ENCODE measurements at places on chromosomes 7 and 10.

DNA sequence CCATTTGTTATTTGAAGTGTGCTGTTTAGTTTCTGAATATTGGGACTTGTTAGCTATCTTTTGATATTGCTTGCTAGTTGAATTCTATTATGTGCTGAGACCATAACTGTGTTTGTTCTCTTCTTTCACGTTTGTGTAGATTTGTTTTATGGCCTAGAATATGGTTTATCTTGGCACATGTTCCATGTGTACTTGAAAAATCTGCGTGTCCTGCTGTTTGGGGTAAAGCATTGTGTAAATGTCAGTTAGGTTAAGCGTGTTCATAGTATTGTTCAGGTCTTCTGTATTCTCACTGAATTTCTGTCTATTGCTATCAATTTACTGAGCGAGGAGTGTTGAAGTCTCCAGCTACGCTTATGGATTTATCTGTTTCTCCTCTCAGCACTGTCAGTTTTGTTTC lies 19.4 kb downstream of the MMP21 start:
- no peak overlapping the region for H3K4me3 ChIP-seq
- no peak overlapping the region for H3K27ac ChIP-seq
- no peak for DNase-seq
- no peaks in the 10 kb centered on the region for H3K27me3 ChIP-seq
- peaks cover 96% of the 10 kb centered on the region for H3K36me3 ChIP-seq

DNA sequence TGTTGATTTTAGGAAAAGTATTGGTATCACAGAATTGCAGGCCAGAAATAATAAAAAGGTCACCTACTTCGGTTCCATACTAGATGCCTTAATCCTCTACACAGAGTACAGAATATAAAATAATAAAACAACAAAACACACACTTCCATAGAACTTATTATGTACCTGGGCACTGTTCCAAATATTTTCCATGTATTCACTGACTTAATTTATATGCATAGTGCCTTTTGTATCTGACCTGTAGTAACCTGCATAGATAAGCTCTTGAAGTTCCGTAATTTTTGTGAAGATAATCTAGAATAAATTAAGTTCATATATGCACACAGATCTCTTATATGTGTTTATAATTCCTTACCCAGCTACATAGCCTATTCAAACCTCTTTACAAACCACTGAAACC lies 78.3 kb downstream of the RAPGEF5 start:
- H3K4me1 ChIP-seq, result no peaks in the 10 kb centered on the region
- H3K27me3 ChIP-seq, result peaks cover 8% of the 10 kb centered on the region
- DNase-seq, result no peak
- H3K27ac ChIP-seq, result no peak overlapping the region
- H3K36me3 ChIP-seq, result no peaks in the 10 kb centered on the region

- H3K4me1 ChIP-seq, result peaks cover 22% of the 10 kb centered on the region
- peak; percentile 66 for DNase-seq
- peaks cover 15% of the 10 kb centered on the region for H3K36me3 ChIP-seq
These were observed 1.1 kb downstream of the DDIT4 start for GRCh38 chr10:72274730-72275350.

DNA sequence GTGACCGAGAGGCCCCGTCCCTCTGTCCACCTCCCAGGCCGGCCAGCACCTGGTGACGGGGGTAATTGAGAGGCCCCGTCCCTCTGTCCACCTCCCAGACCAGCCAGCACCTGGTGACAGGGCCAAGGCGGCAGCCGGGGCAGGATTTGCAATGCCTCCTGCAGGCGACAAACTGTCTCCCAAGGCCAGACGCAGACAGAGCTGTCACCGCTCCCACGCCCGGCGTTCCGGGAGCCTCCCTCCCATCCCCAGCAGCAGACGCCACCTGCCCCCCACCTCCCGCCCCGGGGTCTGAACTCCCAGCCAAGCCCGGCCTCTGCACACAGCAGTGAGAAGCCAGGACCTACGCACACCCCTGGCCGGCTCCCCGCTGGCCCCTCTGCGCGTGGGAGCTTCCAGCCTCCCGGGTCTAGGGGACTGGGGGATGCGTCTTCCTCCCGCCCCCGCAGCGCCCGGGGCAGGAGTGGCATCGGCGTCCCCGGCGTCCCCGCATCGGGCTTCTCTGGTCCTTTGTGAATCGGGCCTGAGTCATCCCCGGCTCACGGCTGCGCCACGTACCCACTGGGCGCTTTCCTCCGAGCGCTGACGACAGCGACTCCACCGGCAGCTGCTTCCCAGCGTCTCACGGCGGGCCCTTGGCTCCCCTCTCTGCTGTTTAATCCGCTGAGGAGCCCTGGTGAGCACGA lies 95.1 kb upstream of the DIP2C start:
- H3K36me3 ChIP-seq, result no peaks in the 10 kb centered on the region
- peak overlapping the region; percentile 71 for H3K4me3 ChIP-seq
- no peak overlapping the region for H3K27ac ChIP-seq
- peaks cover 25% of the 10 kb centered on the region for H3K27me3 ChIP-seq
- peaks cover 33% of the 10 kb centered on the region for H3K4me1 ChIP-seq

DNA sequence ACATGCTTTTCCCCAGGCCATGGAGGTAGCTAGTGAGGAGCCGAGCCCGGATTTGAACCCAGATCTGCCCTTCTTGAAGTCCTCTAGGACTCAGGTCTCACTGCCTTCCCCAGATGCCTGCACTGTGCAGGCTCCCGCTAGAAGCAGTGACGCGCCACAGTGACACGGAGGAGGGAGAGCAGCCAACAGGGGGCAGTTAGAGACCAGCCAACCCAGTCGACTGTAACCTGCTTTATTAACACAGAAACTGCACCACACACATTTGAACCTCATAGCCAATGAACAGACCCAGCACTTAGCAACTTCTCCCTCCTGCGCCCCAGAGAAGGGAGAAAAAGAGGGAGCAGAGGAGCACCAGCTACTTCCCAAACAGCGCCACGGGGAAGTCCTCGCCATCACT lies 27.4 kb downstream of the PILRA start:
- H3K4me1 ChIP-seq, result no peaks in the 10 kb centered on the region
- no peak overlapping the region for H3K27ac ChIP-seq
- H3K4me3 ChIP-seq, result no peak overlapping the region
- DNase-seq, result peak; percentile 33

DNA sequence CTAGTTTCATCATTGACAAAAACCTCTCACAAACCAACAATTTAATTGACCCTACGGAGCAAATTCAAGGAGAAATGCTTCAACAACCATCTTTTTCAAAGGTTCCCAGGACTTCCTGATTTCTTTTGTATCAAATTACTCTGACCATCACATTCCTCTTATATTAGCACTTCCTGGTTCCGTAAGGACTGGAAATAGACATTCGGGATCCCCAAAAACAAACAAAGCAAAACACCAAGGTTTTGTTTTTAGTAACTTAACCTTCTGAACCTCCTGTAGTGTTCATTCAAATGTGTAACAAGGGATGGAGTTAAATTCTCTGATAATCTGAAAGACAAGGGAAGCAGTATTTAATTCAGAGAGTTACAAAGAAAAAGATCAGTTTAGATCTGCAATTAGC lies 387.6 kb upstream of the NRP1 start:
- no peaks in the 10 kb centered on the region for H3K36me3 ChIP-seq
- no peaks in the 10 kb centered on the region for H3K27me3 ChIP-seq
- no peak overlapping the region for H3K27ac ChIP-seq
- no peak overlapping the region for H3K4me3 ChIP-seq
- no peak for DNase-seq

- no peak overlapping the region for H3K4me3 ChIP-seq
- H3K27ac ChIP-seq, result no peak overlapping the region
- no peaks in the 10 kb centered on the region for H3K27me3 ChIP-seq
These were observed 115.5 kb downstream of the AGMO start for GRCh38 chr7:15446280-15446679.

GRCh38 chr7:8436965-8437364 lies 3.6 kb downstream of the NXPH1 start:
- peaks cover 95% of the 10 kb centered on the region for H3K27me3 ChIP-seq
- no peaks in the 10 kb centered on the region for H3K36me3 ChIP-seq
- no peak for DNase-seq

DNA sequence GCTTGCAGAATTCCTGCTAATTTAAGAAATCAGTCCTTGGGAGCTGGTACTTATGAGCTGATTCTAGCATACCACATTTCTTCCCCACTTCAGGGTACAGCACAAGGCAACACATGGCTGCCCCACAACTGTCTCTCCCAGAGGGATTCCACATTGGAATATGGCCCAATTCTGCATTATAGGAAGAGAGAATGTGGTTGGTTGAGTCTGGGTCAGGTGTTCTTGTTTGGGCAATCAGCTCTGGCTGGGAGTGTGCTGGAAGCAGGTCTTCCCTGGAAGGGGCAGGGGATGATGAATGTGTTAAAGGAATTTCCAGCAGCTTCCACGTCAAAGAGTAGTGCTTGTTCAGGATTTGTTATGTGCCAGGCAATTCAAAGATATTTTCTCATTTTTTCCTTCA lies 95.7 kb downstream of the BUB3 start:
- H3K4me1 ChIP-seq, result no peaks in the 10 kb centered on the region
- H3K36me3 ChIP-seq, result no peaks in the 10 kb centered on the region
- H3K4me3 ChIP-seq, result no peak overlapping the region
- H3K27me3 ChIP-seq, result no peaks in the 10 kb centered on the region
- DNase-seq, result no peak

DNA sequence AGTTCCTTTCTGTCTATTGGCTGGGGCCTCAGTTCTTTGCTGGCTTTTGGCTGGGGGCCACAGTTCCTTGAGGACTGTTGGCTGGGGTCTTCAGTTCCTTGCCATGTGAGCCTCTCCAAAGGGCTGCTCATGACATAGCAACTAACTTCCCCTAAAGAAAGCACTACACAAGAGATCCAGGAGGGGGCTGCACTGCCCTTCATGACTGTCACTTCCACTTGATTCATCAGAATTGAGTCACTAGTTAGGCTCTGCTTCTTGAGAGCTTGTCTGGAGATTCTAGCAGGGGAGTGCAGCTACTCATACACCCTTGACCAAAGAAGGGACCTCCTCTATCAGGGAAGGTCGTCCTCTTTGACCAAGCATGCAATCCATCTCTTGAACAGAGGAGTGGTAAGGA lies 38.0 kb upstream of the MKX start:
- H3K4me3 ChIP-seq, result no peak overlapping the region
- peaks cover 5% of the 10 kb centered on the region for H3K27me3 ChIP-seq

- no peak overlapping the region for H3K4me3 ChIP-seq
- DNase-seq, result no peak
- no peaks in the 10 kb centered on the region for H3K36me3 ChIP-seq
- H3K27me3 ChIP-seq, result no peaks in the 10 kb centered on the region
- H3K27ac ChIP-seq, result no peak overlapping the region
These were observed 236.4 kb upstream of the TMEM72 start for GRCh38 chr10:44674536-44675386.

- H3K27me3 ChIP-seq, result no peaks in the 10 kb centered on the region
- no peak overlapping the region for H3K4me3 ChIP-seq
- no peaks in the 10 kb centered on the region for H3K36me3 ChIP-seq
- H3K4me1 ChIP-seq, result peaks cover 6% of the 10 kb centered on the region
- no peak for DNase-seq
These were observed 8.2 kb downstream of the NT5C3A start for GRCh38 chr7:33054261-33054964.

- DNase-seq, result no peak
- H3K36me3 ChIP-seq, result no peaks in the 10 kb centered on the region
- no peak overlapping the region for H3K4me3 ChIP-seq
- H3K27ac ChIP-seq, result no peak overlapping the region
- no peaks in the 10 kb centered on the region for H3K4me1 ChIP-seq
- no peaks in the 10 kb centered on the region for H3K27me3 ChIP-seq
These were observed 568 bp downstream of the MGAM2 start for GRCh38 chr7:142112086-142112485.

DNA sequence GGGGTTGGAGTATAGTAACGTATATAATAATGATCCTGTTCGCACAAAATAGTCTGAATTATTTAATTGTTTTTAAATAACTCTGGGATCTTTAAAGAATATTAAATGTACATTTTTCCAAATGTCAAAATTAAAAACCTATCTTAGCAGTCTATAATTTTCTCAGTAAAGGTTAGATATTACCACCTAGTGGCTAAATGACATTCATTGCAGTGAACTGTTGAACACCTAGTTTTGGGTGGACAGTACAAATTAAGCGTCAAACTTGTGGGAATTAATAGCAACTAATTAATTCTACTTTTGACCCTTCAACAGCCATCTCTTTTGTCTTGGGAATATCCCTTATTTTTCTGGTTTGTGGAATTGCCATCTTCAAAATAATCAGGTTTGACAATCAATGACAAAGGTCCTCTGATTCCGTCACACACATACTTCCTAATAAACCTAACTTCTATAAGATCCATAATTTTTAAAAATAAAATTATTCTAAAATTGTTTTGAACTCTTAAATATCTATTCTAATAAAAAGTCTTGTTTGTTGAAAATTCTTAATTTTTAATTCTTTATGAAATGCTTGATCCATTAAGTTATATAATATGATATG lies 165.7 kb downstream of the SEMA3D start:
- H3K4me1 ChIP-seq, result peaks cover 2% of the 10 kb centered on the region
- no peak overlapping the region for H3K27ac ChIP-seq
- H3K36me3 ChIP-seq, result no peaks in the 10 kb centered on the region
- H3K4me3 ChIP-seq, result no peak overlapping the region

GRCh38 chr10:122054048-122055025 lies 65.4 kb downstream of the TACC2 start:
- H3K27me3 ChIP-seq, result no peaks in the 10 kb centered on the region
- DNase-seq, result peak; percentile 81
- H3K4me3 ChIP-seq, result no peak overlapping the region

DNA sequence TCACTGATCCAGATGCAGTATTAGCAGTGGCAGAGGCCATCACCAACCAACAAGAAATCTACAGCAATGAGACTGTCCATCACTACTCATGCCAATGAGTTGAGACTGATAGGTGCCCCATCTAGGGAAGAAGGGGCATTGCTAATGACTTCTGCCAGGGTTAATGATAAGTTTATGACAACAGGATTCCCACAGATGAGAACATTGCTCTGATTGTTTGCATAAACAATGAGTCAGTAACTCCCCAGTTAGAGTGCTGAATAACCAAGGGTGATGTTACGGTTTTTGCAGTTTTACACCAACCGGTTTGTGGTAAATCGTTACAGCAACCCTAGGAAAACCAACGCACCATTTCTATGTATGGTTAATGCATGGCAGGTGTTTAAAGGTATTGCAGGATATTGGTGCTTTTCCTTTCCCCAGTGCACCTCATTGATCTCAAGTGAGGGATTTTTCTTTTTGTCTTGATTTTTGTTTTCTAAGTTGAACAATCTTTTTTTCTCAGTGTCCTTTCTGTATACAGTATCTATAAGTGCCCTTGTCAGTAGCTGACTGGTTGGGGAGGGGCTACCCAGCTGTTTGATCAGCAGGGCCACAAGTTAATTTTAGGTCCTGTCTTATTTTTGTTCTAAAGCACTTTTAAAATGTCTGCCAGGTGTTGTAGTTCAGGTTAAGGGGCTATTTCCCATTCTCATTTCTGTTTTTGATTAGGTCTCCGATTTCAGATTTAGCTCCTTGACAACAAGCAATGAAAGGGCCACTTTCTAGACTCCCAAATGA lies 3.9 kb upstream of the CSGALNACT2 start:
- DNase-seq, result peak; percentile 47
- no peaks in the 10 kb centered on the region for H3K27me3 ChIP-seq
- no peak overlapping the region for H3K4me3 ChIP-seq
- no peak overlapping the region for H3K27ac ChIP-seq
- no peaks in the 10 kb centered on the region for H3K36me3 ChIP-seq

- H3K4me1 ChIP-seq, result peaks cover 4% of the 10 kb centered on the region
- no peak overlapping the region for H3K27ac ChIP-seq
- H3K27me3 ChIP-seq, result no peaks in the 10 kb centered on the region
- peaks cover 23% of the 10 kb centered on the region for H3K36me3 ChIP-seq
- H3K4me3 ChIP-seq, result peak overlapping the region; percentile 44
- peak; percentile 72 for DNase-seq
These were observed 14.3 kb downstream of the EIF4EBP2 start for GRCh38 chr10:70418229-70418628.

GRCh38 chr10:80407812-80408241 lies 524 bp upstream of the PRXL2A start:
- H3K27me3 ChIP-seq, result no peaks in the 10 kb centered on the region
- H3K36me3 ChIP-seq, result no peaks in the 10 kb centered on the region
- peak overlapping the region; percentile 86 for H3K4me3 ChIP-seq
- peaks cover 31% of the 10 kb centered on the region for H3K4me1 ChIP-seq
